AG08395 (cell line): ENCODE measurements at places on chromosomes 1 and 21.

DNA sequence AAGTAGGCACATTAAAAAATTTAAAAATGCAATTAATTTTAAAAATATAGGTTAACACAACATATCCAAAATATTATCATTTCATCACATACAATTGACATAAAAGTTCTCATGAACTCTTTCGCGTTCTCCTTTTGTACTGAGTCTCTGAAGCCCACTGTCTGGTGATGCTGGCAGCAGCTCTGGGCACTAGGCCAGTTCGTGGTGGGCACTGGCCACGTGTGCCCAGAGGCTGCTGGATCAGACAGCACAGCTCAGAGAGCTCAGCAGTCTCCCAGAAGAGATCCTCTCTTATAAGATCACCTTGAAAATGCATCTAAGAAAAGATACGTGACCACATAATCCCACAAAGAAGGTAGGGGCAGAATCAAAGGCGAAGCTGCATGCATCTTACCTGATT lies 9.9 kb downstream of the CEP104 start:
- DNase-seq: no peak

- DNase-seq: no peak
Observed at GRCh38 chr1:190144650-190145049, 333.0 kb downstream of the BRINP3 start.

- DNase-seq: no peak
Observed at GRCh38 chr1:4120557-4121292, 220.7 kb upstream of the C1orf174 start.

DNA sequence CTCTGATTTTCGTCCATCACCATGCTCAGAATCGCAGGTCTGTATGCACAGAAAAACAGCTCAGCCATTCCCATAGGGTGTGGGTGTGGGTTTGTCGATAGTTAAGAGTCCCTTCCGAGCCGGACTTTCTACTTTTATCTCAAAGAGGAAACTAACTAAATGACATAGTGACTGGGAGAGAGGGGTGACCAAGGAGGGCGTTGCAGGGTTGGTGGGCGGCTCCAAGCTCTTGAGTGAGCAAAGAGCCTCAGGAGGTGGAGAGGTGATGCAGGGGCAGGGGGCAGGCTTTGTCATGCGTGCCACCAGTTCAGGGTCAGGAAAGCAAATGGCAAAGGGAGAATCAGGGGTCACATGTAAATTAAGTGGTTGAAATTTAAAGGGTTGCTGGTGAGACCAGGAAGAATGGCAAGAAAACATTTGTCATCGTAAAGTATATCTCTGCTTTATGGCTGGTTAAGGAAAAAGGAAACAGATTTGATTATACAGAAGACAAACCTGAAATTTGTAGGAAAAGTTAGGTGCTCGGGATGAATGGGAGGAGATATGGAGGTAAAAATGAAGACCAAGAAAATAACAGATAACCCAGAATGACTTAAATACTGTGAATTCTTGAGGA lies 249.0 kb downstream of the SETD4 start:
- no peak for DNase-seq

- no peak for DNase-seq
Observed at GRCh38 chr1:166844791-166845190, 5.5 kb downstream of the POGK start.

DNA sequence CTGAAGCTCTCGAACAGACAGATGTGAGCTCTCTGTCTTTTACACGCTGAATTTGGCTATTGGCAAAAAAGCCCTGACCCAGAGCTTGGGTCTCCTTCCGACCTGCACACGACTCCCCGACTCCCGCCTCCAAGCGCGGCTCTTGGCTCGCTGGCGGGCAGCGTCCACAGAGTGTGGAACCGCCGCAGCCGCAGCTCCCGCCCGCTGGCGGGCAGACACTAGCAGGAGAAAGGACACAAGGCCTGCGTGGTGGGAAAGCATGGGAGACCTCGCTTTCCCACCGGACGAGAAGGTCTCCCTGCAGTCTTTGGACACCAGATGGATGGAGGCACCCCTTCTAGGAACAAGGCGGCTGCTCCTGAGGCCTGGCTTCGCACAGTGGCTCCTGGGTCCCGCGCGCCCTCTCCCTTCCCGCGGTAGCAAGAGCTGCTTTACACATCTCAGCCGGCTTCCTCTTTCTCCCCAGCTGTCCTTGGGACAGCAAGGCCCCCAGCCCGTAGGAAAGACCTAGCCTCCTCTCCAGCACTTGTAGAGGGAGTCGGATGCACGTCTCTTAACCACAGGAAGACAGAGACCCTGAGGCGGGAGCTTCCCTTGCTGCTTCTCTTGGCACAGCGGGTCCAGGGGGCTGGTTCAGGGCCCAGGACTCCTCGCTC lies 92.1 kb downstream of the PRKAB2 start:
- DNase-seq: no peak

- peak; percentile 52 for DNase-seq
Observed at GRCh38 chr1:29280409-29281131, 44.2 kb downstream of the PTPRU start.

DNA sequence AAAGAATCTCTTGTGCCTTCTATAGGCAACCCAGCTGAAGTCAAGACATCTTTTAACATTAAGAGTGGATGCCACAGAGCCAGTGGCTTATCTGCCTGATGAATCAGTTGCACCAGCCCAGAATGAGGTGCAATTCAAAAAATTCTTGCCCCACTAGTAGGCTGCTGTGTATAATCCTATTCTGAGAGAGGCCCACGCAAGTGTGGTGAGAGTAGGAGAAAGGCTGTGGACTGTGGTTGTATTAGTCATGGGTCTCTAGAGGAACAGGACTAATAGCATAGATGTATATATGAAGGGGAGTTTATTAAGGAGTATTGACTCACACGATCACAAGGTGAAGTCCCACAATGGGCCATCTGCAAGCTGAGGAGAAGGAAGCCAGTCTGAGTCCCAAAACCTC lies 216.4 kb downstream of the LTN1 start:
- no peak for DNase-seq

GRCh38 chr1:92444351-92444750 lies 42.4 kb downstream of the GFI1 start:
- DNase-seq: peak; percentile 37

GRCh38 chr1:10852486-10852885 lies 56.0 kb upstream of the CASZ1 start:
- peak; percentile 14 for DNase-seq

DNA sequence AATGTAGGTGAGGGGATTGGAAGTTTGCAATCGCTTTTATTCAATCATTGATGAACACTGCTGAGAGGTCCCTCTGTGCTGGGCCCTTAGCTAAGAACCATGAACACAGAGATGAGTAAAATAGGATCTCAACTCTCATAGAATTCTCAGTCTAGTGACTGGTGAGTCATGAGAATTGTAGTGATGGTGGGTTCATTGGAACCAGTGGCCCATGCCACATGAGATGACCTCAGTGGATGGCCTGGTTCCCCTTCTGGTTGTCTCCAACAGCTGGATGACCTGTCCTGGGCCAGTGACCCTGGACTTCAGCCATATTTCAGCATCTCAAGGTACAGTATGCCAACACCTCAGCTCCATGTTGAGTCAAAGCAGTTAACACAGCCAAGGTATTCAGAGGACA lies 21.3 kb upstream of the S100A10 start:
- DNase-seq: no peak

DNA sequence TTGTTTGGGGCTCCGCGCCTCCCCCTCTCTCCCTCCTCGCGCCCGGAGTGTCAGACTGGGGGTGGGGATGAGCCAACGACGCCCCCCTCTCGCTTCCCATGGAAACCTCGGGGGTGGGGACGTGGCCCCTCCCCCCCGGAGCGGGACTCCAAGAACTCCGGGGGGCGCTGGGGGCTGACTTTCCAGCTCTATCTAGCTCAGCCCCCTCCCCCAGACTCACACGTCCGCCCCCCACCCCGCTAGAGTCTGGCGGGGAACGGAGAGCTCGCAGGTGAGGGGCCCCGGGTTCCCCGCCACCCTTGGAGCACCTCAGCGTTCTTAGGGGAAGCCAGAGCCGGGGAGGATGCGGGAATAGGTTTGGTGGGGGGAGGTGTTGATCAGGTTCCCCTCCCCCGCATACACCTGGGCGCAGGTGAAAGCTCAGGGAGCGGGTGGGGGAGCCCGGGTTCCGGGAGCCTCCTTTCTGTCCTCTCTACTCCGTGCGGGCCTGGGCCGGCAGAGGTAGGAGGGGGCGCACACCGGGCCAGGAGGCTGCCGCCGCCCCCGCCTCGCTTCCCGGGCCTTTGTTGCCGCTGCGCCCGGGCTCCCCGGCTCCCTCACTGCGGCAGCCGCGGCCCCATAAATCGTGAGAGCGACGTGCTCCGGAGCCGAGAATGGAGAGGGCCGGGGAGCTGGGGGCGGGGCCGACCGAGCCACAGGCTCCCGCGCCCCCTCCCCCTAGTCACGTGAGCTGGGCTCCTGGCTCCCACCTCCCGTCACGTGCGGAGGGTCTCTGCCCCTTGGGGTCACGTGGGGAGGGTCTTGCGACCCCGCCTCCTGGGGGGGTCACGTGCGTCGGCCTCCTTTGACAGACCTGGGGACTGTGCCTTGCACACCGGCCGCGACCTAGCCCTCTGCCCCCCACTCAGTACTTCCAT lies 1.9 kb downstream of the EFNA3 start:
- no peak for DNase-seq

GRCh38 chr1:156281281-156281680 lies 1.3 kb downstream of the SMG5 start:
- peak; percentile 50 for DNase-seq

DNA sequence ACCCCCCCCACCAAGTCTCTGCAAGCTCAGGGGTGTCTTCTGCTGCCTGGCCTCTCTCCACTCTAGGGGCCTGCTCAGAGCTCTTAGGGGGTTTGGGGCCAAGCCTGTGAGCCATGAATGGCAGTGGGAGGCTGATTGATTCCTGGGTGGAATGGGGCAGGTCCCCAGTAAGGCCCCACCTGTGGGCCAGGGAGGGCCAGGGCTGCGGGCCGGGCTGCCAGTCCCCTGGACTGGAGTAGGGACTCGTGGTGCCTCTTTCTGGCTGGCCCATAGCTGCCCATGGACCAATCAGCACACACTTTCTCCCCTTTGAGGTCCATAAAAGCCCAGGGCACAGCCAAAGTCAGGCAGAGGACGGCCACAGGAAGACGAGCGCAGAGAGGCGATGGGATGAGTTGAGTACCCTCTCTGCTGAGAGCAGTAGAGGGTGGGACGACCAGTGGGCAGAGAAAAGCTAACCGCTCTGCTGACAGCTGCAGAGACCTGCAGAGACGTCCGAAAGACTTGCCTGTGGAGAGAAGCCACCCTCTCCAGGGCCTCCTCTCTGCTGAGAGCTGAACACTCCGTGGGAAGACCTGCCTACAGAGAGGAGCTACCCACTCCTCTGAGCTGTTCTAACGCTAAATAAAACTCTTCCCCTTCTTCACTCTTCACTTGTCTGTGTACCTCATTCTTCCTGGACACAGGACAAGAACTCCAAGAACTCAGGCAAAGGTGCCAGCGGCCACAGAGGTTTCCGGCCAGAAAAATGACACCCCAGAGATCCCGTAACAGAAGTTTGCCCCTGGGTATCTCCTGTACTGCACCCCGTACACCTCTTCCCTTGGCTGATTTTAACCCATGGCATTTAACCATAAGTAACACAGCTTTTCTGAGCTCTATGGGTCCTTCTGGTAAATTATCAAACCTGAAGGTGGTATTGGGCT lies 38.2 kb upstream of the TARDBP start:
- no peak for DNase-seq

- DNase-seq: no peak
Observed at GRCh38 chr1:165793951-165794350, 25.3 kb upstream of the TMCO1 start.

DNA sequence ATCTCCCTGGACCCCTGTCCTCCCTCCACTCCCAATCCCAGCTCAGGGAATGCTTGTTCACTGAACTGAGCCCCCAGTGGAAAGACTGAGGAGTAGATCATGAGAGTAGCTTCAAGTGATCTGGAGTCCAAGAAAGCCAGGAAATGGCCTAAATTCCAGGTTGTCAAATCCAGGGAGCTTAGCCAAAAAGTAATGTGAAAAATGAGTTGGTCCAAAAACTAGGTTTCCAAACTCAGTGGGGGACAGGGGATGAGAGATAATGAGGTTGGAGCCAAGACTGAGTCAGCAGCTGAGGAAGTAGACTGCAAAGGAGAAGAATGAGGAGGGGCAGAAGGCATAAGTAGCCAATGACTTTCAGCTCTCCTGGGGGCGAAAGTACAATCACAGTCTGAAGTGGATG lies 284.1 kb upstream of the BEND5 start:
- DNase-seq: peak; percentile 82

DNA sequence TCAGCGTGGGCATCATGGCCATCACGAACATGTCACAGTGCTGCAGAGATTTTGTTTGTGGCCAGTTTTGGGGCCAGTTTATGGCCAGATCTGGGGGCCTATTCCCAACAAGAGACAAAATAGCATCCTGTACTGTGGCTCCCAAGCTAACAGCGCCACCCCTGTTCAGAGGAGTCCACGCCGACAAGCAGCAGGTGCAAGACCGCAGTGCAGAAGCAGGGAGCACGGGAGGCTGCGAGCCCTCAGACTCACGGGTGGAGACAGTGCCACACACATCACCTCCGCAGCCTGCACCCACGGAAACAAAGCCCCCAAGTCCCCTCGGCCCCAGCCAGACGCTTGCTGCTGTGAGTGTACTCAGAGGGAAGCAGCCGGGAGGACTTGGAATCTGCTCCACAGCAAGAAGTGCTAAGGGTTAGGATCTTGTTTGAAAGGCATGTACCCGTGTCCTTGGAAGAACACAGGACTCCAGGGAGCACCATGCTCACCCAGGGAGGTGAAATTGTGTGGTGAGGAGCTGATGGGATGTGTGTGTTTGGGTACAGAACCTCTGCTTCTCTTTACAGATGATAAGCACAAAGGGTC lies 7.1 kb downstream of the TCP10L start:
- no peak for DNase-seq

GRCh38 chr1:246372559-246372958 lies 134.5 kb downstream of the SMYD3 start:
- no peak for DNase-seq

DNA sequence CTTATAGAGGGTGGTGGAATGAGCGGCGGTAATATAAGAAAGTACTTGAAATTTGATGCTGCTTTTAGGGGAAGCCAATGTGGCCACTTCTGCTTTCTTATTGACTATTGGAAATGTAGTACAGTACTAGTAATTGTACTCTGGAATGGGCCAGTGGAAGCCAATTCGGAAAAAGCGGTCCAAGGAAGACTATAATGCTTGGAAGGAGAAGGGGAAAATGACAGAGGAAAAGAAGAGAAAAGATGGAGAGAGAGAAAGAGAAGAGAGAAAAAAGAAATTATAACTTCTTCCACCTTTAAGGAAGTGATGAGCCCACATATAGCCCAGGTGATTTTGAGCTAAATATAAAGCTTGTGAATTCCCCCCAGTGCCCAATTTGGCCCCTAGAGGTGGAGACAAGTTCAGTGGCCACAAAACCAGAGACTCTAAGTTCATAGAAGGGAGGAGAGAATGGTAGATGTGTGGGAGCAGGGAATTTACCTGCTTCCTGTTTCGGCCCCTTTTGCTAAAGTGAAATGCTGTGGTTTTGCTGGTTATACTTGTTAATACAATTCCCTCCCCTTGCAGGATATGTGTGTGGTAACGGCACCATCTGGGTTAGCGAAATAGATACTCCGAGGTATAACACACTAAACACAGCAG lies 35.7 kb upstream of the DUSP10 start:
- no peak for DNase-seq

GRCh38 chr1:33740040-33740744 lies 123.7 kb upstream of the HMGB4 start:
- DNase-seq: no peak
